Memory B cell (primary cell): ENCODE measurements at places on chromosomes 5 and 9.
A peak's percentile ranks its signal among the peaks of the same experiment; 100 is the strongest.

GRCh38 chr9:127129718-127130085, 7.3 kb upstream of the ANGPTL2 start:
- no peak for DNase-seq

DNA sequence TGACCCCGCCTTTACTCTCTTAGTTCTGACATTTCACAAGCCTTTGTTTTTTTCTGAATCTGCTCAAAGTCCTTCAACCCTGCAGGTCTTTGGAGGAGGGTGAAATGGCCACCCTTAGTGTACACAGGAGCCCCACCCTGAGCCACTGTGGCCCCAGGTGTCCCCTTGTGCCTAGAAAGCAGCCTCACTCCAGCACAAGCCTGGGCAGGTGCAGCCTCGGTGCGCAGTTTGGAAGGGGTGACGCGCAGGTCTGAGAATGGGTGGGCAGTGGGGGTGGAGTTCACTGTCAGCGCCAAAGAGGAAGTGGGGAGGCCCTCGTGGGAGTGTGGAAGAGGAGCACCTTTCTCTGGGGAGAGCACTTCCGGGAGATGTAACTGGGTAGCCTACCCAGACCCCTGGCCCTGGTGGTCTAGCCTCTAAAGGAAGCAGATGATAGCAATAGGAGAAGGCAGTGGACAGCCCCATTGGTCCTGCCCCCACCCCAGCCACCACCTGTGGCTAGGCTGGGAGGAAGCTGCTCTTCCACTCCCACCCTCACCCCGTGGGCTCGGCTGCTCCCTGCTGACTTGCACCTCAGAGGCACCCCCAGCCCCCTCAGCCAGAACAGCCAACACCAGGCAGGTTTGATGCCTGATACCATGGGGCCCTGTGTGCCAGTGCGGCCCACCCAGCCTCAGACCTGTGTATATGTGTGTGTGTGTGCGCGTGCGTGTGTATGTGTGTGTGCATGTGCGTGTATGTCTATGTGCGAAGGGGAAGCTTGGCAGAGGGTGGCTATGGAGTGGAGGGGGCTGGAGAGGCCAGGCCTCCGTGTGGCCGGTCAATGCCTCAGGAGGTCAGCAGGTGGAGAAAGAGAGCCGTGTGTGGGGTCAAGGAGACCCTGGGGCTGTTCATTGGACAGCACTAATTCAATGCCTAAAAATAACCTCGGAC, 16.8 kb upstream of the DAB2IP start:
- no peak for DNase-seq

DNA sequence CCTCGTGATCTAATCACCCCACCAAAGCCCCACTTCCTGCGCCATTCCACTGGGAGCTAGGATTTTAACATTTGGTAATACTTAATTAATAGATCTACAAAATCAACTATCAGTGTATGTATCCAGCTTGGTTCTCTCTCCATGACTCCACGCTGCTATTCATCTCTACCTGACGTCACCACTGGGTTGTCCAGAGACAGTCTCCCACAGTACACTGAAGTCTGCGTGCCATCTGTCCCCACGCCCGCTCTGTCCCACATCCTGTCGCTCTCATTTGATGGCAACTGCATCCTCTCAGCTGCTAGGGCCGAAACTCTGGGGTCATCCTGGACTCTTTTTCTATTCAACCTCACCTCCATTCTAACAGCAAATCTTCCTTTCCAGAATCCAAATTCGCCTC, 53.2 kb downstream of the ANKRD33B start:
- DNase-seq = no peak

DNA sequence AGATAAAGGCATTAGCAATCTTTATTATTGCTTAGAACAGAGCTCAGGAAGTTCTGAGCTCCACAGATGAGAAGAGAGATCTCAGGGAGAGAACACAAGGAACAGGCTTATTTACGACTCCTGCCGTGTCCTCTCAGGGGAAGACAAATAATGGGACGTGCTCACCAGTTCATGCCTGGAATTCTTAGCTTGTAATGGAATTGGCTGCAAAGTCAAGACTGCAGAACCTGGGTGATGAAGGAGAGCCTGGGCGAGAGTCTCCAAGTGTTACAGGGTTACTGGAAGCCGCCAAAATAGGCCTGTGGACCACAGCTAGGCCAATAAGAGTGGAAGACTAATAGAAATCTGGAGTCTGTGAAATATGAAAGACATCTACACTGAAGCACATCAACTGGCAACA, 174.5 kb upstream of the ADAMTSL1 start:
- DNase-seq = no peak

GRCh38 chr9:98997604-98998003, 53.9 kb downstream of the COL15A1 start:
- DNase-seq = no peak

- no peak for DNase-seq
Measured at GRCh38 chr9:30977965-30978364, 1406.5 kb upstream of the ACO1 start.

GRCh38 chr9:130535818-130536521, 43.4 kb upstream of the FUBP3 start:
- DNase-seq = no peak

DNA sequence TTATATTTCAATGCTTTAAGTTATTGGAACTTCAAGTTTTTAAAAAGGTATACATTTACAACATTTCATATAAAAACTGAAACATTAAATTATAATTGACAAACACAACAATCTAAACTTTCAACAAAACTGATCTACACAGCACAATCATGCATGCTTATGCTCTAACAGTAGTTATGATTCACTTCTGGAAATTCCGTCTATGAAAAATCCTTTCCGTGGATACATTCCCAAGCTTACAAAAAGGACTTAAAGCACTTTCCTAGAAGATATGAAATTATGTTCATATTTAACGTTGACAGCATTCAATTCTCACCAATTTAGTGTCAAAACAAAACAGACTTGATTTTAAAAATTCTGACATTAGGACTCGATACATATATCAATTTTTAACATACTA, 3.7 kb downstream of the HNRNPH1 start:
- no peak for DNase-seq

GRCh38 chr9:13718539-13718938, 439.0 kb upstream of the MPDZ start:
- DNase-seq = no peak

- no peak for DNase-seq
Measured at GRCh38 chr5:106321242-106321641, 1349.5 kb downstream of the EFNA5 start.

DNA sequence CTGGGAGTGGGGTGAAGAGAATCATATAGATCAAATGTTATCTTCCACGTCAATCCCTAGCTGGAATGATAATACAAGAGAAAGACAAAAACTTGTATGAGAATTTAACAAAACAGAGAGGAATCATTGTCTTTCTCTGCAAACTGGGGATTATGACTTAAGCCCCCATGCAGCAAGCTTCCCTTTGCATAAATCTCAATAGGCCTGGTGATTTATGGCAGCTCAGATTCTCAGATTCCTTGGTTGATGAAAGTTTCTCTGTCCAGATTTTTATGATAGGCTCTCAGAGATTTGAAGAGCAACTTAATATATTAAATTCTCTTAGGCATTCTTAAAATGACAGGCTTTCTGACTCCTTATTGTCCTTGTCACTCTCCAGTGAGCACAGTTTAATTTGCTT, 56.0 kb downstream of the RASGRF2 start:
- no peak for DNase-seq

GRCh38 chr5:40078898-40079575, 600.7 kb upstream of the PTGER4 start:
- no peak for DNase-seq

- DNase-seq = no peak
Measured at GRCh38 chr5:88873447-88873846, 9.5 kb downstream of the MEF2C start.

GRCh38 chr9:107644733-107645463, 155.3 kb upstream of the KLF4 start:
- no peak for DNase-seq

DNA sequence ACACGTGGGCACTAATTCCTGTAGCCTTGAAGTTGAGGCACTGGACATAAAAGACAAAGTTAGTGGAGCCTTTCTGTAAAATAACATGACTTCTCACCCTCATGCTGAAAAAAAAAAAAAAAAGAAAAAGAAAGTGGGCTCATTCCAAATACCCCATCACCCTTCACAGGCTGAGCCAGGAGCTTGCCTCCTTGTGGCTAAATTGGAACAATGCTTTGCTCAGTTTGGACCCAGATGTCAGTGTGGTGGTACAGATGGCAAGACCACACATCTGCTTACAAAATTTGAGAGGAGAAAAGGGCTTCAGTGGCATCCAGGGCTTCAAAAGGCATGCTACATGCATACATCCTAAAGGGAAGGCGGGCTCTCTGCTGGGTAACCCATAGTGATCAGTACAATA, 342.8 kb downstream of the EBF1 start:
- DNase-seq = no peak

- DNase-seq = no peak
Measured at GRCh38 chr5:119291877-119292276, 63.9 kb upstream of the TNFAIP8 start.

DNA sequence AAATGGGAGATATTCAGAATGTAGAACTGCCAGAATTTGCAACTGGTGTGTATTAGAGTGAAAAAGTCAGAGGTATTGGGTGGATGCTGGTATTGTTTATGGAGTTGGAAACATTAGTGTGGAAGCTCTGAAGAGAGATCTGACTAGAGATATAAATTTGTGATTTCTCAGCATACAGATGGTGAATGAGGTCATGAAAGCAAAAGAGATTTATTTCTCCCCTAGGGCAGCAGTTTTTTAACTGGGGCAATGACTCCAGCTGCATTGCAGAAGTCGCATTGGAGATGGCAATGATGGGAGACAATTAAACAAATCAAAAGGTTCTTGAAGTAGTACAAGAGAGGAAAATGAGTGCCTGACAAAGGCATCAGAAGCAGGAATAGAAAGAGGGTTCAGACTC, 64.9 kb downstream of the CETN3 start:
- DNase-seq = no peak

GRCh38 chr5:160699301-160699700, 152.7 kb downstream of the ATP10B start:
- no peak for DNase-seq

DNA sequence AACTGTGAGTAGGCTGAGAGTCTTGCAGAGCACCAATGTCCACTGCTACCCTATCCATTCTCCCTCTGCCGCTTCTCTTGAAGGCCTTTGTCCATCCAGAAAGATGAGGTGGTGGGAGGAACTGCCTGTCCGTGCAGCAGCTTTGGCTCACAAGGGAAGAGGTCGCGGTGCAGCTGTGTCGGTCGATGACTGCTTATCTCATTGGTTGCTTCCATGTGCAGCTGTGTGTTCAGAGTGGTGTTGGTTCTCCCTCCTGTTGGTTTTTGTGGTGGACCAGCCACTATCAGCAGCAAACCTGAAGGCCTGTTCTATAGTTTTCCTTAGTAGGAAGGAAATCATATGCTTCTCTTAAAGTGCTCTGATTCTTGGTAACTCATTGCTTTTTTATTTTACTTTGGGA, 40.7 kb downstream of the SPTAN1 start:
- no peak for DNase-seq

GRCh38 chr9:27535701-27536118, 6.1 kb upstream of the MOB3B start:
- DNase-seq = peak; percentile 11

GRCh38 chr9:124447297-124447661, 3.0 kb upstream of the ADGRD2 start:
- no peak for DNase-seq

- DNase-seq = no peak
Measured at GRCh38 chr9:107548298-107549142, 59.0 kb upstream of the KLF4 start.

- DNase-seq = no peak
Measured at GRCh38 chr5:42570966-42571960, 148.0 kb downstream of the GHR start.

- no peak for DNase-seq
Measured at GRCh38 chr9:133389025-133389557, 12.9 kb downstream of the STKLD1 start.

DNA sequence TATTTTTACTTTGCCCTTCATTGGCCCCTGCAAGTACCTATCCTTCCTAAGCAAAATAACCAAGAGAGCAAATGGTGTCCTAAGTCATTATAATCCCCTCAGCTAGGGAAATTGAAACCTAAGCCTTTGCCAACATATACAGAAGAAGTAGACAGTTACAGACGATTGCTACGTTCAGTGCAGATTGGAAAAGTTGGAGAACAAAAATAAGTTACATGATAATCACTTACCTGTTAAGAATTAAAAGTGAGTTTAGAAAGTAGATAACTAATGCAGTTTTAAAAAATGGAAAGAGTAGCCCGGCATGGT, 244.8 kb downstream of the MPDZ start:
- DNase-seq = no peak

- DNase-seq = no peak
Measured at GRCh38 chr5:150065886-150066285, 20.5 kb downstream of the CSF1R start.

DNA sequence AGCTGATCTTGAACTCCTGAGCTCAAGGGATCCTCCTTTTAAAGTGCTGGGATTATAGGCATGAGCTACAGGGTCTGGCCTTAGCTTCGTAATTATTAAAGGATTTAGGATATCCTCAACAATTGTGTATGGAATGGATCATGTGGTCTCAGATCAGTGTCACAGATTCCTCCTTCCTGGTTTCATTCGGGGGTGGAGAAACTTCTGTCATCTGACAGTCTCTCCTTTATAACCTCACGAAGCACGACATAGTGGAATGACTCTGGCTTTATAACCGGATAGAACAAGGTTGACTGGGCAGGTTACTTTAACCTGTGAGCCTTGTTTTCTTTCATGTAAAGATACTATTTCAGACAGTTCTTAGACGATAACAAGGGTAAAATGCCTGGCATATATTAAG, 4.4 kb upstream of the GNG10 start:
- no peak for DNase-seq

GRCh38 chr5:10220248-10220647, 29.4 kb downstream of the ATPSCKMT start:
- DNase-seq = no peak
